ENCODE measurements at places on chromosomes 11 and 22. TPM values are rescaled to one million over a fixed set of nuclear protein-coding genes. Genes with fewer than 3 reads are reported as not detected.

DNA sequence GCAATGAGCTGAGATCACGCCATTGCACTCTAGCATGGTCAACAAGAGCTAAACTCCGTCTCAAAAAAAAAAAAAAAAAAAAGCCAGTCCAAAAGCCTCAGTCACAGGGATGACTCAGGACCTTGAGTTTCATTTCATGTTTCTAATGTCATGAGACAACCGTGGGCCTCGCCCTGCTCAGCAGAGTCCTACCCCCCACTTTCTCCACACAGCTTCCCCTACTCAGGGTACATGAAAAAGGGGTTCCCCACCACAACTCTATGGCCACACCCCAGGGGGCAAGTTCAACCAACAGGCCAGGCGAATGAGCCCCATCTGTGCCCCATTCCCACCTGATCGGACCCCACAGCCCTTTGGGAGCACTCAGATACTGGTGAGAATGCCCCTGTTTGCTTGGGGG lies 24.3 kb upstream of the ADA2 start:
- H3K27ac ChIP-seq = no peak overlapping the region
- no peaks in the 10 kb centered on the region for H3K36me3 ChIP-seq
- H3K4me3 ChIP-seq = no peak overlapping the region
- DNase-seq = no peak
- H3K4me1 ChIP-seq = no peaks in the 10 kb centered on the region
- no peaks in the 10 kb centered on the region for H3K27me3 ChIP-seq

GRCh38 chr11:123707606-123708205 lies 33.8 kb downstream of the ZNF202 start:
- no peaks in the 10 kb centered on the region for H3K4me1 ChIP-seq
- no peak overlapping the region for H3K27ac ChIP-seq
- H3K27me3 ChIP-seq = peaks cover 4% of the 10 kb centered on the region

- peaks cover 9% of the 10 kb centered on the region for H3K4me1 ChIP-seq
- no peak for DNase-seq
- H3K36me3 ChIP-seq = no peaks in the 10 kb centered on the region
- no peak overlapping the region for H3K27ac ChIP-seq
These were observed 69.8 kb downstream of the RNF169 start for GRCh38 chr11:74818283-74818946.

The CEND1 gene
- 1.3 TPM for total RNA-seq

The CCND1 gene
- total RNA-seq = 127 TPM

All from fibroblast of lung (primary cell).